ENCODE measurements at places on chromosomes 1 and 21.
A peak's percentile ranks its signal among the peaks of the same experiment; 100 is the strongest.

DNA sequence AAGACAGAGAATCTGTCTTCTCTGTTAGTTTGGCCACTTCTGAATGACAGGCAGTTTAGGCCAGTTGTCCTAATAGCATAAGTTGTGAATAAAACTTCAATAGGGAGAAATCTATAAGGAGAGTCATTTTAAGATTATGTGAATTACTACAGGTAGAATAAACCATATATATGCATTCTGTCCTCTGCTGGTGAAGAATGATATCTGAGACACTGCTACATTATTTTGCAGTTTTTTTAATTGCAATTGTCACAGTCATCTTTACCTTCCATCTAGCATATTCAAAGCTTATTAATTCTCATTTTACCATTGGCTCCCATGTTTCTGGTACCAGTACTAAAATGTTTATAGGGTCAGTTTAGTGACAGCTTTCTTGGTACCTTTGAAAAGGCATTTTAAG lies 519.6 kb upstream of the DEPDC1 start:
- DNase-seq: no peak

DNA sequence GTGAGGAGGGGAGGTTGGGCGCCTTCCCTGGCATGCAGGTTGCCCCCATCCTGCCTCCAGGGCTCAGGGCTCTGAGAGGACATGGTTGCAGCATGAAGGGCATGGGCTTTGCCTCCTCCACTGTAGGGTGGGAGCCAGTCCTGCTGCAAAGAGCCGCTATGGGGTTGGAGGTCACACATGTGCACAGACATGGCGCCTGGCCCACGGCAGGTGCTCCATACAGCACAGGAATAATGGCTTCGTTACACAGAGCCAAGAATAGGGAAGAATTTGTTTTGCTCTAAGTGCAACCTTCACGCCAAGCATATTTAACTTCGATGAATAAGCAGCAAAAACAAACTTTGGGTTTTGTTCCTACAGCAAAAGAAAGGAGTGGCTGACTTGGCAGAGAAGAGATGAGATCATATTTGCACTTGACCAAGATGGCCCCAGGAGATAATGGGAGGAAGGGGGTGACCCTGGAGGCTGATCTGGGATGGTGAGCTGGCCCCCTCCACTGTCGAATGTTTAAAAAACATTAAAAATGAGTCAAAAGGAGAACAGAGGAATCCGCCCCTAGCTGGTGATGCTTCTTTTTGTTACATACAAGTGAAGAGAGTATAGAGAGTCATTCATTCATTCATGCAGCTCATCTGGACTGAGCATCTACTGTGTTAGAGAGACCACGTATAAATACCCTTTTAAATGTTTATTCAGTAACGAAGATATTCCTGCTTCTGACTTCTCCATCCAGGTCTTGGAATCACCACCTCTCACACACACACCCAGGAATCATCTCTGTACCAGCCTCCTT lies 12.4 kb upstream of the C2CD2 start:
- no peak for DNase-seq

DNA sequence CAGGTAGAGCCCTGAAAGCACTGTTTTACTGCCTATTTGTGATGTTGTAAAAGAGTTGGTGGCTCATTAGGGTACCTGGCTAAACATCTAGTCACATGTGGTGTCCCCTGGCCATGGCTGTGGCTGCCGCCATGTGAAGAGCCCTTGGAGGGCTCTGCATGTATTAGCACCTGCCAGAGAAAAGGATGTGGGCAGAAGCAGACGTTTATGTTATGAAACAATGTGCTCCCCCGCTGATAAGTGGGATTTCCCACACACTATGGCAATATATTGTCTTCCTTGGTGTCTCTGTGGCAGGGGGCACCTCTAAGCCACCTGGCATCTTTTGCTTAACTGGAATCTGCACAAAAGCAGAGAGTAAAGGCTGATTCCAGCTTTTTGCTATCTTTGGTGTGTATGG lies 9.6 kb downstream of the TENT5C start:
- DNase-seq: no peak

GRCh38 chr1:32867671-32868070 lies 3.0 kb downstream of the FNDC5 start:
- no peak for DNase-seq

GRCh38 chr1:39608921-39609320 lies 30.5 kb downstream of the HEYL start:
- no peak for DNase-seq

DNA sequence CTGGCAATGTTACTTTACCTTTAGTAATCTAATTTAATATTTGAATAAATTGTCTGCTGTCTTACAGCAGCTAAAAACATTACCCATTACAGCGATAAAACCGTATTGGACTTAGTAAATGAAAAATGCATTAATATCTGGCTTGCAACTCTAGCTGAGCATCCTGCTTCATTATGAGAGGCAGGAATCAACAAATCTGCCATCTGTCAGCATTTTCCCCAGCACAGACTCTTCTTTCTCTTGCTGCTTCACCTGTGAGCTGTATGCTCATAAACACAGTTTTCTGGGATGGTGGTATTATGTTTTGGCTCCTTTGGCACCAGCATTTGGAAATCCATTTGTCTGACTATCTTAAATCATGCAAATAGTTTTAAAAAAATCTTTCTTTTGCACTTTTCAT lies 487.1 kb downstream of the KCNT2 start:
- DNase-seq: no peak

DNA sequence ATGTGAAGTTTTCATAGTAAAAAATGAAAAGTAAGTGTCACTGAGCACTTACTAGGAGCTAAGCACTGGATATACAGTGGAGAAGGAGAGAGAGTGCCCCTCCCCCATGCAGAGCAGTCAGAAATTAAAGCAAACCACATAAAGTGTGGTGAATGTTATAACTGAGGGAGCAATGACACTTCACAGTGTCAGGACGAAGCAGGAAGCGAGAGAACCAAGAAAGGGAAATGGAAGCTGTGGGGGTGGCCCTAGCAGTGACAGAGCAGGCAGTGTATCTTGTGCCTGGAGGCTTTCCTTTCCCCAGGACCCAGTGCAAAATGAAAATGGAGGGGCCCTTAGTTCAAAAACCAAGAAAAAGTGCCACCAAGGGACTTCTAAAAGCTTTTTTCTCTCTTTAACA lies 21.5 kb upstream of the RCAN3 start:
- DNase-seq: no peak

DNA sequence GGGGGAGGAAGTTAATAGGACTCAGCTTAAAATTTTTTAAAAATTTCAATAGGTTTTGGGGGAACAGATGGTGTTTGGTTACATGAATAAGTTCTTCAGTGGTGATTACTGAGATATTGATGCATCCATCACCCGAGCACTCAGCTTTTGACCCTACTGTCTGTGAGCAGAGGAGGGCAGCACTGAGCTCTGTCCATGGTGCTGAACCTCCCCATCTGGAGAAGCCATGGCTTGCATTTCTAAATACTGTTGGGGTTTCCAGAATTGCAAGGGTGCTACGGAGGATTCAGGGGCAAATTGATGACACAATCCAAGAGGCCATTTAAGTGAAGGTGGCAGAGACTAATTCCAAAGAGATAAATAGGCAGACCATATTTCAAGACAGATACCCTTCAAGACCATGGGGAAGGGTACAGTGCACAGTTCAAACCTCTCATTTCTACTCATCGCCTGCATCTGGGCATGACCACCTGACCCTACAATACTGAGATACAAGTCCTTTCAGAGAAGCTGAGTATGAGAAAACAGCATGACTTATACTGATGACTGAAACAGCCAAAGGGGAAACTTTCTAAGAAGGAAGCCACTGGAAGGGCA lies 17.2 kb downstream of the SYT2 start:
- peak; percentile 80 for DNase-seq

GRCh38 chr1:110188035-110188618 lies 22.0 kb upstream of the KCNC4 start:
- no peak for DNase-seq

DNA sequence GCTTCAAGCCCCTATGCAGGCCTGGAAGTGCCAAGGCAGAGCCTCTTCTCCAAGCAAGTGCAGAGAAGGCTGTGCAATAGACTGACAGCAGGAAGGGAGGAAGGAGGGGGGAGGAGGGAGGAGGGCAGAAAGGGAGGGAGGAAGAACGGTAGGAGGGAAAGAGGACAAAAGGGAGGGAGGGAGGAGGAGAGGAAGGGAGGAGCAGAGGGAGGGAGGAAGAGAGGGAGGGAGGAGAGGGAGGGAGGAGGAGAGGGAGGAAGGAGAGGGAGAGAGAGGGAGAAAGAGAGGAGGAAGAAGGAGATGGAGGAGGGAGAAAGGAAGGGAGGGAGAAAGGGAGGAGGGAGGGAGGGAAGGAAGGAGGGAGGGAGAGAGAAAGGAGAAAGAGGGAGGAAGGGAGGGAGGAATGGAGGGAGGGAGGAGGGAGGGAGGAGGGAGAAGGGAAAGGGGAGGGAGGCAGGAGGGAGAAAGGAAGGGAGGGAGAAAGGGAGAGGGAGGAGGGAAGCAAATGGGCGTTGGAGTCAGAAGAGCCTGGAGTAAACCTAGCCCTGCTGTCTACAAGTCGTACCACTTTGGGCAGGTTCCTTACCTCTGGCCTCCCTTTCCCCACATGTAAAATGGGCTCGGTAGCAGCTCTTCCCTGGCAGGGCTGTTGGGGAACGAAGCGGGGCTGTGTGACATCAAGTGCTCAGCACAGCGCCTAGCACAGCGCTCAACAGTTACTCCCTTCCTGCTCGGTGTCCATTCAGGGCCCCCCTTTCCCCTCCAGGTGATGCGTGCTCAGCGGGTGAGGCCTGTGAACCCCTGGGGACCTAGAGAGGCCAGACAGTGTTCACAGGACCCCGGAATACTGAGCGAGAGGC lies 244.6 kb downstream of the NPHP4 start:
- no peak for DNase-seq

DNA sequence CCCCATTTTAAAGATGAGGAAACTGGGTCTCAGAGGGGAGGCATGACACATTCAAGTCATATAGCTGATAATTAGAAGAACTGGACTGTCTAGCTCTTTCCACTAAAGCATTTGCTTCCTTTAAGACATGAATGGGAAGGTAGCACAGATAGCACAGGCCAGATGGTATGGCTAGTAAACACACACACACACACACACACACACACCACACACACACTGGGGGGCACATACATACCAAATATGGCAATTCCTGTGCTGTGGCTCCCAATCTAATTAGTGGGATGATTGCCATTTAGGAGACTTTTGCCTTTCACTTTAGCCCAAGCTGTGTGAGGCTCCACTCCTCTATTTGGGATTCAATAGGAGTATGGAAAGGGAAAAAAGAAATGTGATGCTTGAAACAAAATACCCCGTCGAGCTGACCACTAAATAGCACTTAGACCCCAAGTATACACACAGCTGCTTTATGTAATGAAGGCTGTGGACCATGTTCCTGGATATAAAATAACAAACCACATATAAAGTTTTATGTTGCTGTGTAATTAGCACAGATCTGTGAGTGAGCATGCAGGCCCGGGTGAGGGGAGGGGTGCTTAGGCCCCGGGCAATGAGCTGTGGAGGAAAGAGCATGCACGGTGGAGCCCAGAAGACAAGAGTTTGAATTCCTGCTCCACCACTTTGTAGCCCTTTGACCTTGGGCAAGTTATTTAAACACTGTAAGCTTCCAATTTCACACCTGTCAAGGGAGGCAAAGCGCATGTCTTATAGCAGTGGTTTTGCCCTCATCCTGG lies 6.8 kb upstream of the TRABD2B start:
- peak; percentile 27 for DNase-seq

- no peak for DNase-seq
Measured at GRCh38 chr1:227364657-227365056, 46.4 kb upstream of the CDC42BPA start.

- peak; percentile 84 for DNase-seq
Measured at GRCh38 chr1:67149179-67149770, 14.5 kb upstream of the C1orf141 start.

Data from small intestine (tissue), 16 donors.